ENCODE measurements at places on chromosomes 5 and 9.

- no peak for DNase-seq
Observed at GRCh38 chr5:163342306-163342705, 95.1 kb upstream of the CCNG1 start.

DNA sequence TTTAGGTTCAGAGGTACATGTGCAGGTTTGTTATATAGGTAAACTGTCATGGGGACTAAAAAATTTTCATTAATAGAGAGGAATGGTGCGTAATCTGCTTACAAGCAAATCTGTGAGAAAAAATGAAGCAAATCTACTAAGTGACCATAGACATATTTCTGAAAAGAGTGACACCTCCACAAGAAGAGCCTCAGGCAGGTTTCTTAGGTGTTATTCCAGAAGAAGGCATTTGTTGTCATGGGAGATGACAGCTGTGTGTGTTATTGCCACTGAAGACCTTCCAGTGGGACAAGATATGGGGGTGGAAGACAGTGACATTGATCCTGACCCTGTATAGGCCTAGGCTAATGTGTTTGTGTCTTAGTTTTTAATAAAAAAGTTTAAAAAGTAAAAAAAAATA is 68.8 kb upstream of the PANK3 start:
- no peak for DNase-seq

- no peak for DNase-seq
Observed at GRCh38 chr5:52728224-52728623, 59.5 kb upstream of the ITGA1 start.

DNA sequence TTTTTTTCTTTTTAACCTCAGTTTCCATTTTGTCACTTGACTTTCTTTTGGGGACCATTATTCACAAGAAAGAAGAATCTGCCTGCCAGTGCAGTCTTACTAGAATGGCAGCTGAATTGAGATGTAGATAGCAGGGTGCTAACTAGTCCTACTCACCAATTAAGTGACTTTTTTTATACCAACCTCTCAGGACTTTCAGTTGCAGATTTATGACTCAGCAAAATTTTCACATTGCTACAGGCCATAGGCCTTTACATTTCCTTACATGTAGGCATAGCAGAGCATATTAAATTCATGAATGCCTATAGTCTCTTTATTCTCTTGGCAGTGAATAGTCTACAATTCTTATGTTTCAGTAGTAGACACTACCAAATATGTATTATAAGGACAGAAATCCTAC is 54.0 kb upstream of the FKTN start:
- no peak for DNase-seq

DNA sequence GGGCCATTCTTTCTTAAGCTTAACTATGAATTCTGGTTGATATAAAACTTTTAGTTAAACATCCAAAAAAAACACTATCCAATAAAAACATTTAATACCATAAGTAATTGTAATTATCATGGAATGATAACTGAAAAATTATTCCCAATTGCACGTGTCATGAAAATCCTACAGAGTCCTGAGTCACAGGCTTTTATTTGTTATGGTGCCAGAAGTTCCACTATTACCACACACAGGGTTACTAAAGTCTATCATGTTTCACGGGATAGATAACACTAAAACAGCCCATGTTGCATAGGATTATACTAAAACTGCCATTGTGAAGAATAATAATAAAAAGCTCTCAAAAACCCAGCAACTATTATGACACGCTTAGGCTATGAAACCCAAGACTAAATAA is 1381.8 kb downstream of the EFNA5 start:
- no peak for DNase-seq

DNA sequence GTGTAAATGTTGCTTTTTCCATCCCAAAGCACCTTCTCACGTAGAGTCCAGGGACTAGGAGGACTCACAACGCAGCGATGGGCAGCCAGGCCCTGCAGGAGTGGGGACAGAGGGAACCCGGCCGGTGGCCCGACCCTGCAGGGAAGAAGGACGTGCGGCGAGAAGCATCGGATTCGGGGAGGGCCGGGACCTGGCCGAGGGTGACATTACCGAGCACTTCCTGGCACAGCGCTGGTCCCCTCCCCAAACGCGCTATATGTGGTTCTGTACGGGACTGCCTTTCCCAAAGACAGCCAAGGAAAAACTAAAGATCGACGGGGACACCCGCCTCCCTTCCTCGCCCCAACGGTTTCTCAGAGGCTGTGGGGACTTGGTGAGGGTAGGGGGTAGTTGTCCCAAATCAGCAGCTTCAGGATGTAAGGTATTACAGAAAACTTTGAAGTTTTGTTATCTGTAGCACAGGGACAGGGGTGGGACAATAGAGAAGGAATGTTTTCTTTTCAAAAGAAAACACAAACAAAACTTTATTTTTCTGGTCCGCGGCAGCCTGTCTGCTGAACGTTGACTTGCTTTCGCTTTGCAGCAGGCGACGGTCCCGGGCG is 887 bp upstream of the MAP3K1 start:
- DNase-seq: no peak

DNA sequence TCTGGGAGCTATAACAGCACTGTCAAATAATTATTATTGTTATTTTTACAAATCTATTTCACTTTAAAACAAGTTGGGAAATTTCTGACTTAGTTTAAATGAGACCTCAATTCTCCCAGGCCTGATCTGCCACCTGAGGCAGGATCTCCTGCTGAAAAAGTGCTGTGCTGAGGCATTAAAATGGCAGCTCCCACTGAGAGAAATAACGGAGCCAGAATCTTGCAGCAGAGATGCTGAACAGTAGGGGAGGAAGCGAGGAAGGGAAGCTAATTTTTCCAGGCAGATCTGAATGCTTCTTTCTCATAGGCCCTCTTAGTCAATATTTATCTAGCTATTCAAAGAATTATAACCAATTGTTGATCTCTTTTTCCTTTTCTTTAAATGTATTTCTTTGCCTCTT is 196.3 kb downstream of the ZNF462 start:
- no peak for DNase-seq

DNA sequence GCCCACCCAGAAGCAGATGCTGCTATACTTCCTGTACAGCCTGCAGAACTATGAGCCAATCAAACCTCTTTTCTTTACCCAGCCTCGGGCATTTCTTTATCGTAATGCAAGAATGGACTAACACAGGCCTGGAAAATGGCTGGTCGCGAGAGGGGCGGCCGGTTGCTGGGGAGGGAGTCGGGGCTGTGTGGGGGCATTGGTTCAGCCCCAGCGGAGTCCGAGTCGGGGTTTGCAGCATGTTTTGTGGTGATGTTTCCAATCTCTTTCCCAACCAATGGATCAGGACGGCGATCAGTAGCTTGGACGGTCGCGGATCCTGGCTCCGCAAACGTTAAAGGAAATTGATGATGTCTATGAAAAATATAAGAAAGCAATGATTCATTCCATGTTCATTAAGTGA is 18.7 kb upstream of the IL31RA start:
- DNase-seq: no peak

GRCh38 chr9:8221462-8221861 is 421.9 kb upstream of the DMAC1 start:
- DNase-seq: no peak

GRCh38 chr5:133995341-133995740 is 9.4 kb downstream of the VDAC1 start:
- DNase-seq: no peak
